ENCODE measurements at places on chromosomes 4 and X. TPM values are rescaled to one million over a fixed set of nuclear protein-coding genes. Genes with fewer than 3 reads are reported as not detected.

The THAP9 gene
- total RNA-seq = 3.5 TPM

DNA sequence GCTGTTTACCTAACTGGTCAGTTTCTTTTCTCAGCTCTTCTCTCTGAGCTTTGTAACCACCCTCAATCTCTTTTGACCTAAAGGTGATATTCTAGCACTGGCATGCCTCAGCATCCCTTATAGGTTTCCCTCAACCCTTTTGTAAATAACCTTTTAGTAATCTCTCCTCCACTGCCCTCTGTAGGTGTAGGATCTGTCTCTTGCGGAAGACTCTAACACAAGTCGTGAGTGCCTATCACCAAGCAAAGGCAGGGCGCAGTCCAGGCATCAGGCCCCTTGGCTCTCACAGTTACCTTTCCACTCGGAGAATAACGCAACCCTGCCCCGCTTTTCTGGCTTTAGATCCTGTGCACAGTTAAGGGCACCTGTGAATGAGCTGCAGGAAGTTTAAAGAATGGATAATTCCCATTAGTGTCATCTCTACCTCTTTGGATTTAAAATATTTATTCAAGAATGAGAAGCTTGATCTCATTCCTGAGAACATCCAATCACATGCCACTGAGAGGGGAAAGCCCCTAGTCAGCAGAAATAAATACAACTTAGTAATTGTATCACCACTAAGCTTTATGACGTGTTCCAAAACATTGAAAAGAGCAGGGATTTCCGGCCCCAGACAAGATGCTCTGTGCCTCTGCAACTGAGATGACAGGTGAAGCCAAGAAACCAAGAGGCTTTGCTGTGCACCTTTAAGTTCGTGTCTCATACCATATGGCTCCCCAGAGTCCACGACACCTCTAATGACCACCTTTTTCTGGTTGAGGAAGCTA lies 58.8 kb downstream of the SPINK2 start:
- DNase-seq = peak; percentile 5

The GABRG1 gene
- total RNA-seq = not detected

GRCh38 chr4:130163701-130164100 lies 1067.7 kb downstream of the C4orf33 start:
- DNase-seq = no peak

The MAGEB10 gene
- total RNA-seq = not detected

GRCh38 chr4:173041482-173041881 lies 127.1 kb upstream of the GALNT7 start:
- no peak for DNase-seq

The EDNRA gene
- total RNA-seq = not detected

- no peak for DNase-seq
These were observed at the start of gene MAGIX for GRCh38 chrX:49162620-49163019. Gene MAGIX (plus strand): TSS chrX:49162758. CDS start chrX:49162890, 132 bp downstream.

The COL4A6 gene
- not detected for total RNA-seq

DNA sequence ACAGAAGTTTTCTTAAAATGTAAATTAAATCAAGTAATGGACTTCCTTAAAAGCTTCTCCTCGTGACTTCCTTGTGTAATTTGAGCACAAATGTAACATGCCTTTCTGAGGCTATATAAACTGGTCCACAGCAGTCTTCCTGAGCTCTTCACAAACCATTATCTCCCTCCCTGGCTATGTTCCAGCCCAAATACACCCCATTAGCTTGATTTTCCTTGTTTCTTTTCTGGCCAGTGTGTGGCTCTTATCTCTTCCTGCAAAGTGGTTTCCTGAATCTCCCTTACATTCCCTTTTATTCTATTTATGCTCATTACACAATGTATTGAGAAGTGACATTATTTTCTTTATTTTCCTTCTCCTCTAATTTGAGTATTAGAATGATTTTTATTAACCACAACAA lies 1085.3 kb upstream of the PCDH10 start:
- DNase-seq = no peak

DNA sequence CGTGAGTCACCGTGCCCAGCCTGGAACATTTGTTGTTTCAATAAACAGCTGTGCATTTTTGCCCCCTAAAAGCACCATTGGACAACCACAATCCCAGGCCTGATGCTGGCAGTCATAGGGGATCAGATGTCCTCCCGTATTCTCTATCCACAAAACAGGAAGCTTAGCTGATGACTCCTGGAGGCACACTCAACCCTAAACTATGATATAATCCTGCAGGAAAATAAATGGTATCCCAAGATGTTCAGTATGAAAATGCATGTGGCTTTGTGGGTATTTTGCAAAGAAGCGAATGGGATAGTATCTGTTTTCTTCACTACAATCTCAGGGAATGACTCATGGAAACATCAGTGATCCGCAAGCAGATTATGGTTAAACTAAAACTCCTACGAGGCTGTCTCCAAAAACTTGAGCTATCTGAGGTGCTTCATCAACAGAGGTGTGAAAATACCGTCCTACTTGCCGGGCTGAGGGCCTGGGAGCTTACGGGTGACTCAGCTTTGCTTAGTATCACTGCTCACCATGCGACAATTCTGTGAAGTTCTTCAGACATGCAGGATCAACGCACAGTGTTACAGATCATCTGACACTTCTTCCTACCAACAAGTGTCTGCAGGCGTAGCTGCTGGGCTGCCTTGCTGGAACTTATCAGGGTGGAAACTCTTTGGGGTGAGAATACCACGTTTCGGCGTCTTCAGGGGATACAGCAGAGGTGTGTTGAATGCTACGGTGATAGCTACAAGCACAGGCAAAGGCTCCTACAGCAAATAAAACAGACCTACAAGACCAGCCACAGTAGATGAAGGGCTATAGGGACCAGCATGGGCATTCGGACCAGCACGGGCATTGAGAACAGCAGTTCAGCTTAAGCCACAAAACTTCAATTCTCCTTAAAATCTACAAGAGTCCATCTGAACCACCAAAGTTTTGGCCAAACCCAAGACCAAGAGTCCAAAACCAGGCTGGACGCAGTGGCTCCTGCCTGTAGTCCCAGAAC lies 148.5 kb downstream of the DHRSX start:
- DNase-seq = no peak

GRCh38 chr4:87274803-87275202 lies 47.9 kb downstream of the HSD17B13 start:
- DNase-seq = no peak

- DNase-seq = no peak
These were observed 328.6 kb downstream of the ARHGAP10 start for GRCh38 chr4:148060264-148061140.

GRCh38 chr4:88817740-88818139 lies 120.1 kb upstream of the NAP1L5 start:
- DNase-seq = no peak

DNA sequence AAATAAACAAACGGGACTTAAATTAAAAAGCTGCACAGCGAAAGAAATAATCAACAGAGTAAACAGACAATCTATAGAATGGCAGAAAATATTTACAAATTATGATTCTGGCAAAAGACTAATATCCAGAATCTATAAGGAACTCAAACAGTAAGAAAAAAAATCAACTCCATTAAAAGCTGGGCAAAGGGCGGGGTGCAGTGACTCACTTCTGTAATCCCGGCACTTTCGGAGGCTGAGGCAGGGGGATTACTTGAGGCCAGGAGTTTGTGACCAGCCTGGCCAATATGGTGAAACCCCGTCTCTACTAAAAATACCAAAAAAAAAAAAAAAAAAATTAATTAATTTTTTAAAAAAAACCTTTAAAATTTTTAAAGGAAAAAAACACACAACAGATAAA lies 109.0 kb downstream of the ATP11C start:
- no peak for DNase-seq

GRCh38 chrX:150936556-150936955 lies 38.1 kb upstream of the CD99L2 start:
- no peak for DNase-seq

DNA sequence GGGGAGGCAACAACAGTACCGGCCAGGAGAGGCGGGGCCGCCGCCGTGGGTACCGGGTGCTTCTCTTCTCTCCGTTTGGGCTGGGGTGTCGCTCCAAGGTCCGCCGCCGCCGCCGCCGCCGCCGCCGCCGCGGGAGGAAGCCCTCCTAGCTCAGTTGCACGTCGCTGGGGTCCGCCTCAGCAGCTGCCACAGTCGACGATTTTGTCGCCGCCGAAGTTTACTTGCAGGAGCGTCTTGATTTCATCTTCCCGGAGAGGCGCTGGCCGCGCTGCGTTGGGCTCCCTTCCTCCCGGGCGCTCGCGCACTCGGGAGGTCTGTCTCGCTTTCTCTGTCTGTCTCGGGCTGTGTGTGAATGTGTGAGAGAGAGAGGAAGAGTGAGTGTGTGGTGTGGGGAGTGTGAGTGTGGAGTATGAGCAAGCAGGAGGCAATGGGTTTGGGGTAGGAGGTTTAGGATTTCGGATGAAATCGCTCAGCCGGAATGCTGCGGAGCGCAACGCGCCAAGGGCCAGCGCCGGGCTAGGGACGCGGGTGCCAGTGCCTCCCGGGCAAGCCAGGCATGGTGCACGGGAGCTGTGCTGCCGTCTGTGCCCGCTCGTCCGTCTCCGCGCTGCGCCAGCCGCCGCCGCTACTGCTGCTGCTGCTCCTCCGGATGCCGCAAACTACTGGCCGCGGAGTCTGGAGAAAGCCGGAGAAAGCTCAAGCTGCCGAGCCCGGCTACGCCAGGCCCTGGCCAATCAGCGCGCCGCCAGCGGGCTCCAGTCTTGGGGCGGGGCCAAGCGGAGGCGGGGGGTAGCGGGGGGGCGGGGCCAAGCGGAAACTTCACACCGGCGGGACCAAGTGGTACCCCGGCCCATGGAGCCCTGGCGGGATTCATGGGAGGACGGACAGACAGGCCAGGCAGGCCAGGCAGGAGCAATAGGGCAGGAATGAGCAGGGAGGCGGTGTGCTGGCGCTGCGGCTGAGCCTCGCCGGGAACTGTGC lies at the start of gene PCDH19:
Gene PCDH19, minus strand, starts transcription at position 664 of the 981 bp plus-strand sequence. CDS start 1,676 bp downstream, outside the sequence.
- DNase-seq = peak; percentile 12

The PDGFC gene
- 0.40 TPM for total RNA-seq

- DNase-seq = no peak
These were observed 347.1 kb downstream of the IDS start for GRCh38 chrX:149157976-149158375.

- no peak for DNase-seq
These were observed 39.4 kb upstream of the TMPRSS11E start for GRCh38 chr4:68407868-68408190.

DNA sequence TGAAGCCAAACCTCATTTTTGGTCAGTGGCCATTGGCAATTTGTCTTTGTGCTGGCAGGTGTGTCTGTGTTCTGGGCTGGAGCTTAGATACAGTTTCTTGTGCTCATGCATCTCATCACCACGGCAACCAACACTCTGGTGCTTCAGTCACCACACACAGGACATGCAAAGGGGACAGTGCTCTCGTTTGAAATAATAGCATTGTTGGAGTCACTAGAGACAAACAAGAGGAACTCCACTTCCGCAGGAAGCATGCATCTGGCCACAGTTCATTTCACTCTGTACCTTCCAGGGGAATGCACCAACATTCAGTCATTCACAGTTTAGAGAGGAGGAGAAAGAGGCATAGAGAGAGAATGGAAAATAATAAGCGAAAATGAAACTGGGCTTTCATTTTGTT lies 267.4 kb downstream of the ANK2 start:
- no peak for DNase-seq

DNA sequence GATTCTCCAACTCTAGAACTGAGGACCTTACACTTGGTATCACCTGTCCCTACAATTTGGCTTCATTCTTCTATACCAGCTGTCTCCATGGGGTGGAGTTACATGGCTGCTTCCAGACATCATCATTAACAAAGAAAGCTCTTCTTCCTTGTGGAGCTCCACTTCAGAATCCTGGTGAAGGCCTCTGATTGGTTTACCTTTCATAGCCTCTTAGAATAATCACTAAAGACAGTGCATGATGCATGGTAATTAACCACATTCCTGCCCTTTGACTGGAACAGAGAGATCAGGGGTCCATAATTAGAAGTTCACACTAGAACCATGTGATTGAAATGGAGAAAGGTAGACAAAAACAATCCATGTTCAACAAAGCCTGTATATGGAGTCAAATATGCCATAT lies 112.6 kb upstream of the ZNF827 start:
- DNase-seq = no peak

GRCh38 chrX:43860646-43861370 lies 21.4 kb downstream of the MAOB start:
- DNase-seq = no peak

GRCh38 chr4:155799794-155800123 lies 40.9 kb downstream of the GUCY1B1 start:
- DNase-seq = no peak

The HUWE1 gene
- total RNA-seq = 211 TPM

DNA sequence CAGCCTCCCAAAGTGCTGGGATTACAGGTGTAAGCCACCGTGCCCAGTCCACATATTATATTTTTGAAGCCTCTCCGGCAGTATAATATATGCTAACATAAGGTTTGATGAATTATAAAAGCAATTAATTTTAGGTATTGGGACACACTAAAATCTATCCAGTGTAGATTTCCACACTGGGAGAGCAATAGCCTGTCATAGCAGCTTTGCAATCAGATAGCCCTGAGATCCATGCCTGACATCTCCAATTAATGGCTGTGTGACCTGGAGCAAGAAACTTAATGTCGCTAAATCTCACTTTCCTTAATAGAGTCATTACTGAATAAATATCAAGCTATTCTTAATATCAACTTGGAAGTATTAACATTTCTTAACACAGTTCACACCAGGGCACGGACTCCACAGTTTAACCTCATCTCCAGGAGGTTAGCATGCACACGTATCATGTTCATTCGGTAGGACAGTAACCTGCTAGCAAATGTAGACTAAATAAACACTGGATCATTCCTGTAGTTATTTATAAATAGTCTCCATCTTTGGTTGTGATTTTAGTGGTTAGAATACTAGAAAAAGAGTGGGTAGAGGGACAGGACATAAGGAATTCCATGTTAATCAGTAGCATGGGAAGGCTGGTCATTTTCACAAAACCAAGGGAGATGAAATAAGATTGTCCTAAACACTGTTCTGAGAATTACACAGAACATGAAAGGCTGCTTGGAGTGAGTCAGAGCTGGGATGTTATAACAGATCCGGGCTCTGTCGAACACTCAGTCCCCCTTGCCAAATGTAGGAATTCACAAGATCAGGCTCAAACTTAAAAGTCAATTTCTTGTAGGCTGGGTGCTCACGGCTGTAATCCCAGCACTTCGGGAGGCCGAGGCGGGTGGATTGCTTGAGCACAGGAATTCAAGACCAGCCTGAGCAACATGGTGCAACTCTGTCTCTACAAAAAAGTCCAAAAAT lies 254.7 kb downstream of the PALLD start:
- no peak for DNase-seq

The XAGE1B gene
- not detected for total RNA-seq
